ENCODE measurements at places on chromosomes 16 and 17.

- DNase-seq, result peak; percentile 40
Measured at GRCh38 chr16:88468275-88469129, 15.4 kb downstream of the ZFPM1 start.

DNA sequence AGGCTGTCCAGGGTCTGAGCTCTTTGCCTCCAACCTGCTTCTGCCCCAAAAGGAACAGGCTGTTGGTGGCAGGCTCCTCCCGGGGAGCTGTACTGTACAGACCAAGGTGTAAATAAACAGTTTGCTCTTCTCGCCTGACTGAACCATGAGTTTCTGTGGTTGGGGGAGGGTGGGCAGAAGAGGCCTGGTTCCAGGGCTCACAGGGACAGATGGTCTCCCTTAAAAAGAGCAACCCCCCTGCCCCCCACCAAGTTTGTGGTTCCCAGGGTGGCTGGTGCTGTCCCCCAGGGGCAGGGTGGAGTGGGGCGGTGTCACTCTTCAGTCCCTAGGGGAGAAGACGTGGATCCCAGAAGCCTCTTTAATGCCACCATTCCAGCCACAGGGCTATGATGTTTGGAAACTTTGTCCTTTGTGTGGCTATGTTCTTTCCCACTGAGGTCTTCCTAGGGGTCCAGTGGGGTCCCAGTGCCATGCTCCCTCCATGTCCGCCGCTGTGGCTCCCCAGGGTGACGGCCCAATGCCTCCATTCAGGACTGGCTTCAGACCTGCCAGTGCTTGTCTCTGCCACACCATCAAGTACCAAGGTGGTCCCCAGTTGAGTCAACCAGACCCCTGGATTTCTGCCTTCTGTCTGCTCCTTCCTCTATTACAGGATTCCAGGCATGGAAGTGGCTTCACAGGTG lies 146.7 kb downstream of the RAB11FIP4 start:
- DNase-seq, result no peak

- no peak for DNase-seq
Measured at GRCh38 chr16:88503374-88503770, 50.3 kb downstream of the ZFPM1 start.

DNA sequence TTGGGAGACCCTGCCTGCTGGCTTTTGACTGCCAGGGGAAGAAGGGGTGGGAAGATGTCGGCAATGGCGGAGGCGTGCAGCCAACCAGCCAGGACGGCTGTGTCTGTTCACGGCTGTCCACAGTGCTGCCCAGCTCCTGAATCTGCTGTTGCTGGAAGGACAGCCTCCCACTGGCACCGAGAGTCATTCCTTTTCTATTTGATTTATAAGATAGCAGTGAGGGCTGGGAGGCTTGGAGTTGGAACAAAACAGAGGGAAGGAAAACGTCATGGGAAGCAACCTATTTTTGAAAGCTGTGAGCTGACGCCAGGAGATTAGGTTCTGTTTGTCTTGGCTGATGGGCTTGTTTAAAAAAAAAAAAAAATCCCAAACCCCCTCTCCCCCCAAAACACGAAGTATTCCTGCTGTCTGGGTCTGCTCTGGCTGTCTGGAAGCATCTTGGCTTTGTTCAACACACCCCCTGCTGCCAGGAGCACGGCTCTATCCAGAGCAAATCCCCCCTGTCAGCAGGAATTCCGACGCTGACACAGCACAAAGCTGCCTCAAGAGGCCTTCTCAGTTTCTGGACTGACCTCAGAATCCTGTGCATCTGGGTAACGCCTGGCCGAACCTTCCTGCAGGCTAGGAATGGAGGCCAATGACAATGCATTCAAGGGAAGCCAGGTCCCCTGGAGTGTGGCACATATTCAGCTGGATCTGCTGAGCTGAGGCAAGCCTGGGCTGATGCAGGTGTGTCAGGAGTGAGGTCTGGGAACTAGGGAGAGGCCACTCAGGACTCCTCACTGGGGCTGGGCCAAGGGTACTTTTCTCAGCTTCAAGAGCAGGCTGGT lies 41.0 kb upstream of the SREBF1 start:
- no peak for DNase-seq

DNA sequence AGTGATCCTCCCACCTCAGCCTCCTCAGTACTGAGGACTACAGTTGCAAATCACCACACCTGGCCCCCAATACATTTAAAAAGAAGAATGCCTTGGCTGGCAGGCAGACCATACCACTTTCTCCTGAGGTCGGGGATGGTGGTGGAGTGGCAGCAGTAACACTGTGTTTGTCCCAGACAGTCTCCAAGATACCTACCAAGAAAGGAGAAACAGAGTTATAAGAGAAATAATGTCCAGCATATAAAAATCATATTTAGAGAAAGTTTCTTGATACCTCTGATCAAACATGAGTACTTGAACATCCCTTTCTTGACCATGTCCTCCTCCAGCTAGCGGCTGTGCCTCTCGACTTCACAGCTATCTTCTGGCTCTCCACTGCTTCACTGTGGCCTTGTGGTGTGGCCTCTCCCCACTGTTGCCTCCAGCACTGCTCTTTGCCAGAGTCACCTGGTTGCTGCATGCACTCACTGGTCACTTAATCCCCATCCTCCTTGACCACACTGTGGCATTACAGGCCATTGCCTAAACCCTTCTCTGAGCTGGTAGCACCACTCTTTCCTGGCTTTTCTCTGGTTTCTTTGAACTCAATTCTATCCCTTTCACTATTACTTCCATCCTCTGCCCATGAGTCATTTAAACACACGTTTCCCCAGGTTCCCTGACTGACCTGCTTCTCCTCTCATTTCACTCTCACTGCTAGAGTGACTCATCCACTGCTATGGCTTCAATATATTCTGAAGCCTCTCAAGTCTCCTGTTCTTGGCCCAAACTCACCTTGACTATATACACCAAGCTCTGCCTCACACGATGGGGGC lies 45.2 kb downstream of the XPO6 start:
- DNase-seq, result no peak

DNA sequence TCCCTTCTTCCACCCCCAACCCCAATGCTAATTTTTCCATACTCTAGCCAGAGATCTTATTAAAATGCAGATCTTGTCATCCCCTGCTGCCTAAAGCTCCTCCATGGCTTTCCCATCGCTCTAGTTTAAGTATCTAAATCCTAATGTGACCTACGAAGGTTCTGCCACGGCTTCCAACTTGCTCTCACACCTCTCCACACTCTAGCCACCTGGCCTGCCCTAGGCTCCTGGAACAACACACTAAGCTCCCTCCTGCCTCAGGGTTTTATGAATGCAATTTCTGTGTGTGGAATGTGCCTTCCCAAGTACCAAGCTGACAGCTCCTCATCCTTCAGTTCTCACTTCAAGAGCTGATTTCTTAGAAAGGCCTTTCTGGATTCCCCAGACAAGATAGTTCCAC lies 16.6 kb downstream of the NXPH3 start:
- DNase-seq, result no peak

DNA sequence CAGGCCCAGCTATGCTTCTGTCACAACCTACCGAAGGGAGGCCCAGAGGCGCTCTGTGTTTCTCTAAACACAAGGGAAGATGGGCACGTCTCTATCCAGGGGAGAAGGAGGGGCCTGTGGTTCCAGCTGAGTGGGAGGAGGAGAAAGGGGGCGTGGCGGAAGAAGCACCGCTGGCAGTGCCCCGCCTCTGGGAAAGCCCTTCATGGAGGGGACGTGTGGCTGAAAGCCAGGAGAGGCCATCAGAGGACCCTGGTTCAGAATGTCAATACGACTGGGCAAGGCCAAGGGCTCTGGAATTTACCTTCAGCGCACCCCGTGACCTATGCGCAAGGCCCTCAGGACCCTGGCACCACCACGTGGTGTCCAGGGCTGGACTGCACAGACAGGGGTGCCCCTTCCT lies 12.3 kb upstream of the SLC38A8 start:
- DNase-seq, result no peak

DNA sequence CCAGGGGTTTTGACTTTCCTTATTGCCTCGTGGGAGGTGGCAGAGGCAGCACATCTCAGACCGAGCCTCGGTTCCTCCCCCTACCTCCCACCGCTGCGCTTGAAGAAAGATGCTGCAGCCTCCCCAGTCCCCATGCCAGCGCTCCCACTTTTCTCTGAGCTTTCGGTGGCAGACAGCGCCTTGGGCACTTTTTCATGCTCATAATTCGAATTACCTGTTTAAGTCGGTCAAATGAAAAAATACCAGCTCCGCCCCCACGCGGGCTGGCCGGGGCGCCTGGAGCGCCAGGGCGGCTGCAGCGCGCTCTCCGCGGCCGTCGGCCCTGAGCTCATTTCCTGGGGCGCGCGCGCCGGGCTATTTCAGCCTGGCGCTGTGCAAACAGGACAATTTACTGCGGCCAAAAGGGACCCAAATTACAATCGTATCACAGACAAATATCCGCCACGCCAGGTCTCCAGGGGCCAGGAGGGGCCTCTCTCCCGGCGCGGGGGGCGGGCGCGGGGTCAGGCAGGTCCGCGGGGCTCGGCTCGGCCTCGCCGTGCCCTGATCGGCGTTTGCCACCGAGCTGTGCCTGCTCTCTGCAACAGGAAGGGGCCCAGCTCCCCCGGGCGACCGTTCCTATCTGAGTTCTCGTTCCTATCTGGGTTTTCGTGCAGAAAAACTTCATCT lies 45.0 kb downstream of the SOST start:
- DNase-seq, result no peak

DNA sequence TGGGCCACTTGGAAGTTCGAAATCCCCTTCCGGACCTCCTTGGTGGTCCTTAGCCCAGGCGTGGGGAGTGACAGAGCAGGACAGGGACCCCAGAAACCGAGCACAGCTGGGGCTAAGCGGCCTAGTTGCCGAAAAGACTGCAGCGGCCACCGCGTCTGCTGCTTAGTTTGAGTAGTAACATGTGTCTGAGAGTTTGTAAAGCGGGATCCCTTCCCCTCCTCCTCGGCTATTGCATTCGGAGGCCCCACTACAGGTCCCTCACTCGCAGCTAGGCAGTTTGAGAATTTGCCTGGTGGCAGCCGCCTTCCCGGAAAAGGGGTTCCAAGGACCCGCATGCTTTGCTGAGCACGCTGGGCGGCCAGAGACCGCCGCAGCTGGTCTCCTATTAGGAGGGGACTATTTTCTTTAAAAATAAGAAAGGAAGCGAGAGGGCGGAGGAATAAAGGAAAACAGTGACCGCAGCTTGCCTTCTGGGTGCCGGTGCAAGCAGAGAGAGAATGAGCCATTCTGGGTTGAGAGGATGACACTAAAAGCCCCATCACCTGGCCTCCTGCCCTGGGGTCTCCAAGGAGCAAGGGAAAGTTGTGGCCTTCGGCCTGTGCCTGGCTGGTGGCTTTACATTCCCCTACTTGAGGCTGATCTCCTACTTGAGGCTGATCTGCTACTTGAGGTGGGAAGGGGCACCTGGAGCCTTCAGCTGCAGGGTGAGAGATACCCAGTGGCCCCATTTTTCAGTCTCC lies 1.1 kb upstream of the HOXB5 start:
- no peak for DNase-seq

- DNase-seq, result no peak
Measured at GRCh38 chr17:5874486-5874885, 195.7 kb upstream of the WSCD1 start.

DNA sequence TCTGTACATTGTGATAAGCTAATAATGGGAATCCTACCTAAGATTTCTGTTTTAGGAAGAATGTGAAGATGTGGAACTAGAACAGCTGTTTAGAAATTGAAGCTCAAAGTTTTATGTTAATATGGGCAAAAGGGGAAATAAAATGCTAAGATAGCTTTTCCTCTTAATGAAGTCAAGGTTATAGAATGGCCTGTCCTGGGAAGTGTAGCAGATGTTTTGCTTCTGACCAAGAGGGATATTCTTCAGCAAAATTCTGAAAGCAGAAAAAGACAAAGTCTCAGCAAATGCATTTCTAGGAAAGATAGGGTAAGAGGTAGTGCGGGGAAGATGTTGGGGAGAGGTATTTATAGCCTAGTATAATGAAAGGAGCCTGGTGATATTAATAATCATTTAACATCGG lies 13.1 kb downstream of the MAP3K3 start:
- DNase-seq, result no peak

DNA sequence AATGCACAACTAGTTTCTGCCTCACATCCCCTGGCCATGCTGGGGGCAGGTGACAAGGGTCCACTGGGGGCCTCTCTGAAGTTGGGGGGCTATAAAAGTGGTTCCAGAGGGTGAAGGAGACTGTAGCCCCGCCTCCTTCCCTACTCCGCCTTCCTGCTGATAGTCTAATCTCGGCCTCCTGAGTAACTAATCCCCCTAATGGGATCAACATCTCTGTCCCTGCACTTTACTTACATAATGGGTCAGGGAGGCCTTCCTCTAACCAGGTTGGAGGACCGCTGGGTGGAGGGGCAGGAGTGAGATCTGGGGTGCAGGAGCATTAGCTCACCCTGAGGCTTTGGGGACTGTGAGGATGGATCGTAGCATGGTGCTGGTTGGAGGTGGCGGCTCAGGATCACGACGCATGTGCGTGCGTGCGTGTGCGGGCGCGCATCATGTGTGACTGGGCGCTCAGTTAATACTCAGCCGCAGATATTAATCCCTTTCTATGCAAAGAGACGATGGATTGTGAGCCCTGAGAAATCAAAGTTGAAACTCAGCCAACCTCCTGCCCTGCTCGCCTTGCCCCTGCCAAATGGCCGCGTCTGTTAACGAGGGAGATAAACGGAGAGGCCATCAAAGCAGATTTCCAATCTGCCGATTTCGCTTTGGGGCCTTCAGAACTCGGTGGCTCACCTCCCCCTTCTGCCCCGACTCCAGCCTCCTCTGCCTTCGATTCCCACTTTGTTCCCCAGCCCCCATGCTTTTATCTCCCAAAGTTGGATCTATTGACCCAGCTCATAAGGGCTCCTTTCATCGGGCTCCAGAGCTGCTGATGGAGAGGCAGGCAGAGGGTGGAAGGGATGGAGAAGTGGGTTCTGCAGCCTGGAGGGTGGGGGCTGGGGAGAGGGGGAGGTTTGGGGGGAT lies 107.3 kb downstream of the SDK2 start:
- no peak for DNase-seq

GRCh38 chr16:19138601-19139000 lies 24.8 kb downstream of the ITPRIPL2 start:
- DNase-seq, result peak; percentile 48

- no peak for DNase-seq
Measured at GRCh38 chr16:9428355-9429005, 337.0 kb downstream of the HAPSTR1 start.

DNA sequence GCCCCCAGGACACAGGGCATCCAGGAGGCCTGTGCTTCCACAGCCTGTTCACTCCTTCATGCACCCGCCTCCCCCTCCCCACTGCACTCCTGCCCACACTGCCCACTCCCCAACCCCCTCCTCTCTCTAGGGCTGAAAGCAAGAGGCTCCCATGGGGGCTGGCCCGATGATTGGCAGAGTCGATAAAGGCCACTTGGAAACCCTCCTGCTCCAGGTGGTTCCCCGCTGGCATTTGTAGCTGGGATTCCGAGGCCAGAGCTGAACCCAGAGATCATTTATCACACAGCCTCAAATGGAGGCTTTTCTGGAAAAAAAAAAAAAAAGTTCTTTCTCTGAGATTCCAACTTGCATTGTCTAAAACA lies 74.1 kb downstream of the SREBF1 start:
- DNase-seq, result no peak
